ENCODE measurements at places on chromosomes 13 and 19.

DNA sequence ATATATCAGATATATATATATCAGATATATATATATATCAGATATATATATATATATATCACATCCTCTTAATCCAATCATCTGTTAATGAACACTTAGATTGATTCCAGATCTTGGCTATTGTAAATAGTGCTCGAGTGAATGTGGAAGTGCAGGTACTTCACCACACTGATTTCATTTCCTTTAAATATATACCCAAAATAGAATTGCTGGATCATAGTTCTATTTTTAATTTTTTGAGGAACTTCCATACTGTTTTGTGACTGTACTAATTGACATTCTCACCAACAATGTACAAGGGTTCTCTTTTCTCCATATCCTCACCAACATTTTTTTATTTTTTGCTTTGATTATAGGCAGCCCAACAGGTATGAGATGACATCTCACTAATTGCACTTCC lies 277.5 kb downstream of the NHLRC3 start:
- DNase-seq: no peak

DNA sequence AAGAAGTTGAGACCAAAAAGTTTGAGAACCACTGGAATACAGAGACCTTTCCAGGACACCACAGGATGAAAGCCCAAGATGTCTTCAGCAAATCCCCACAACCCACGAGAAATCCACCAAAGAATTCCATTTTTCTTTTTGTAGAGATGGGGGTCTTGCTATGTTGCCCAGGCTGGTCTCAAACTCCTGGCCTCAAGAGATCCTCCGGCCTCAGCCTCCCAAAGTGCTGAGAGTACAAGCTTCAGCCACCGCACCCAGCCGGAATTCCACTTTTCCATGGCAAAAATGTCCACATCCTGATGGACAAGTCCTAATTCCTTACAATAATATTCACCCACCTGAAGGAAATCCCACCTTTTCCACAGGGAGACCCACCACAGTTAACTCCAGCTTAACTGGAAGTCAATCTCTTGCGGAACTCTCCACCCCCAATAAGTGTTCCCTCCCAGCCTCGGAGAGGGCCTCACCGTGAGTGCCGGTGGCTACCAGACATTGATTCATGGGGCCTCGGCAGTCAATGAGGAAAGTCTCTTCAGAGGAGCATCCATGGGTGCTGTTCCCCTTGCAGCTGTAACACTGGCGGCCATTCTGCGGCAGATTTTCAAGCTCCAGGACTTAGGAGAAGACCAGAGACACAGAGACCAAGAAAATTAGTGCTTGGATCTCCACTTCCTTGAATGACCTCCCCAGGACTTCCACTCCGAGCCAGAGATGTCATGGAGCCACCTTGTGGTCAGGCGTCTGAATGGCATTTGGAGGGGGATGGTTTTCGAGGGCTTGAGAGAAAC lies 12.3 kb upstream of the CADM4 start:
- no peak for DNase-seq

DNA sequence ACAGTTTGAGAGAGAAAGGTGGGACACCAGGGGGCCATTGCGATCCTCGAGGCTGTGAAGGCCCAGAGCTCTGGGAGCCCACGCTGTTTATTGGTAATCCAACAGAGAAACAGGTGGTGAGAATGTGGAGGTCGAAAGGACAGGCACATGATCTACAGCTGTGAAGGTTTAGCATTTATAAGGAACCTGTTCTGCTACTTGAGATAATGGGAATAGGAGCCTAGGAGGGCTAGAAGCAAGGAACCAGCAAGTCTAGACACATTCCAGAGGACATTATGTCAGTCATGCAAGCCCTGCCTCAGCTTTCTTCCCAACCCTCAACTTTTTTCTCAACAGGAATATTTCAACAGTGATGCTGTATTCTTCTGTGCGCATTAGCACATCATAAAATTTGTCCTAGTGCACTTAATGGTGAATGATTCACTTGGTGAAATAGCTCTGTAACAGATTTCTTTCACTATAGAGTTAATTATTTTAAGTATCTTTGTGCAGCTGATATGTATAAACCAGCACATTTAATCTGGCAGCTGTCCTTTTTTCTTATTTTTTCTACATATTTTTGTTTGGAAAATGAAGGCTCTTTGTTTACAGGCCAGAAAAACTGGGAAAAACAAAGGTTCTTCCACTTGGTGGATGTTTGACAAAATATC lies 25.4 kb downstream of the ZNF90 start:
- DNase-seq: no peak

- DNase-seq: no peak
Observed at GRCh38 chr19:51036519-51036918, 1.7 kb upstream of the KLK12 start.

GRCh38 chr13:23678795-23679194 lies 108.6 kb downstream of the TNFRSF19 start:
- DNase-seq: no peak

GRCh38 chr13:93080587-93080986 lies 146.0 kb upstream of the GPC6 start:
- no peak for DNase-seq

- DNase-seq: no peak
Observed at GRCh38 chr19:38502410-38503076, 69.1 kb downstream of the RYR1 start.

DNA sequence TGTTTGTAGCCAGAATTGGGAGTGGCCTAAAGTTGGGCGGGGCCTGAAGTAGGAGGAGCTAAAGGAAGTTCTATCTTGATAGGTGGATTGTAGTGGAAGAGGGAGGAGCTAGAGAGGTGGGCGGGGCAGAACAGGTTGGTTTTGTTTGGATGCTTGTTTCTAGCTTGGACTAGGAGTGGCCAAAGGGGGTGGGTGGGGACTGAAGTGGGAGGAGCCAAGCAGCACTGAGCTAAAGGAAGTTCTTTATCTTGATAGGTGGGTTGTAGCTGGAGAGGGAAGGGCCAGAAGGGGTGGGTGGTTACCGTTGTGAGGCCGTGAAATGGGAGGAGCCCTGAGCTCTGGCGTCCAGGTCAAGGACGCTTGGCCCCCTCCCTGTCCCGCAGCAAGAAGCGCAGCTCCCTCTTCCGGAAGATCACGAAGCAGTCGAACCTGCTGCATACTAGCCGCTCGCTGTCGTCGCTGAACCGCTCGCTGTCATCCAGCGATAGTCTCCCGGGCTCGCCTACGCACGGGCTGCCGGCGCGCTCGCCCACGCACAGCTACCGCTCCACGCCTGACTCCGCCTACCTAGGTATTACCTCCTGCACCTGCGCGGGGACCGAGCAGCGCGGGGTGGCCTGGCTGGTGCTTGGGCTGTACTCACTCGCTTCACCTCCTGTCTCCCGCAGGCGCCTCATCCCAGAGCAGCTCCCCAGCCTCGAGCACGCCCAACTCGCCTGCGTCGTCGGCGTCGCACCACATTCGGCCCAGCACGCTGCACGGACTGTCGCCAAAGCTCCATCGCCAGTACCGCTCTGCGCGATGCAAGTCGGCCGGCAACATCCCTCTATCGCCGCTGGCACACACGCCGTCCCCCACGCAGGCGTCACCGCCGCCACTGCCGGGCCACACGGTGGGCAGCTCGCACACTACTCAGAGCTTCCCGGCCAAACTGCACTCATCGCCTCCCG lies 8.0 kb downstream of the DNASE2 start:
- no peak for DNase-seq

DNA sequence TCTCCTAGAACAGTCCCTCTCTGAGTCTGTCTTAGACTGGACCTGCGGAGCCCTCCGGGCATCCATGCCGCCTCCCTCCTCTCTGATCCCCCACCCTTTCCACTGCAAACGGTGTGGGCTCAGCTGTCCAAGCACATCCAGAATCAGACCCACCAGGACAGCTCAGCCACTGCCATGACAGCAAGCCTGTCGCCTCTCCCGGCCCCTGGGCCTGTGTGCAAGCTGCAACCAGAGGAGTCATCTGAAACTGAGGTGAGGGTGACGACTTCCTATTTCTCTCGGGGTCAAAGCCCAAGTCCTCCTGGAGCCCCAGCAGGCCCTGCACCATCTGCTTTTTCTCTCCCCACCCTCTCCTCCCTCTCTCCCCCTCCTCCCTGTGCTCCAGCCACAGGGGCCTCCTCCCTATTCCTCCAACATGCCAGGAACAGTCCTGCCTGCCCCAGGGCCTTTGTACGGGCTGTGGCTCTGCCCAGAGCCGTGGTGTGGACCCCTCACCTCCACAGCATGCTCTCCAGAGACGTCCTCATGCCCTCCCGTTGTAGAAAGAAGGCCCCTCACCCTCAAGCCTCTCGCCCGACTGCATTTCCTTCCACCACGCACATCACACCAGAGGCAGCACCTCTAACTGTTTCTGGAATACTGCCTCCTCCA lies 23.5 kb upstream of the MYDGF start:
- no peak for DNase-seq

DNA sequence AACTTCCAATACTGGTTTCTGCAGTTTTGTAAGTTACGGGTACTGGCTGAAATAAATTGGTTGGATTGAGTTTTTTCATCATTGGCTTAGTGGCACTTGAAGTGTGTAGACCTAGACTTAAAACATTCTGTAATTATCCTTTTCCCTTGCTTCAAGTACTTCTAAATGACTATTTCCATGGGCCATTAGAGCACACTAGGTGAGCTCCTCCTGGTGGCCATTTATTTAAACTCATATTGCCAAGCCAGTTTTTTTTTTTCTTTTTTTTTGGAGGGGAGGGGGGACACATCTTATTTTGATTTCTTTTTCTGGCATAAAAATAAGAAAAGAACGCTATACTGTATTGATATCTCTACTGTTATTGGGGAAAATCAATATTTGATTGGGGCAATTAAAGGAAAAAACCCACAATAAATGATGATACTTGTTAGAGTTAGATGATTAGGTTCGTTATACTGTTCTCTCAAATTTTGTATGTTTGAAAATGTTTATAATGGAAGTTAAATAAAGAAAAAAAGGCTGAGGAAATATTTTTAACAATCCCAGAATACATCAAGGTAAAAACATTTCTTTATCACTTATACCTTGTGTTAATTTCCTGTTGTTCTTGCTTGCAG lies 82.9 kb downstream of the PDS5B start:
- DNase-seq: no peak

- DNase-seq: no peak
Observed at GRCh38 chr19:7475665-7476064, 13.2 kb downstream of the PEX11G start.

GRCh38 chr19:4909156-4909896 lies at the start of gene UHRF1:
TSS of gene UHRF1 (plus strand) at chr19:4909501. CDS start at chr19:4910886, 1,385 bp downstream.
- DNase-seq: no peak

- DNase-seq: no peak
Observed at GRCh38 chr13:79336966-79337365, 69.1 kb downstream of the RBM26 start.

DNA sequence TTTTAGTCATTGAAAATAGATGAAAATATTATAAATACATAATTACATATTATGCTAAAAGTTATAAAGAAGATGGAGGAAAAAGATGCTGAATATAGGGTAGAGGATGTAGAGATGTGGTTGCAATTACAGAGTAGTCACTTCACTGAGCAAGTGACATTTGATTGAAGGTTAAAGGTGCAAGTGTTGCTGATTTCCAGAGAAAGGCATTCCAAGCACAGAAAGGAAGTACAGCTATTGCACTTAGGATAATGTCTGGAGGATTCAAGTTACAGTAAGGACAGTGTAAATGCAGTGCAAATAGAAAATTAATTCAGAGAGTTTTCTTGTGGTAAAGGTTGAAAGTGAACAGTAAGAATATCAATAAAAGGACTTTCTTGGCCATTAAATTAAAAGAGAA lies 1721.8 kb downstream of the PCDH9 start:
- DNase-seq: no peak

GRCh38 chr19:48630296-48631063 lies 6.7 kb downstream of the DBP start:
- DNase-seq: no peak

DNA sequence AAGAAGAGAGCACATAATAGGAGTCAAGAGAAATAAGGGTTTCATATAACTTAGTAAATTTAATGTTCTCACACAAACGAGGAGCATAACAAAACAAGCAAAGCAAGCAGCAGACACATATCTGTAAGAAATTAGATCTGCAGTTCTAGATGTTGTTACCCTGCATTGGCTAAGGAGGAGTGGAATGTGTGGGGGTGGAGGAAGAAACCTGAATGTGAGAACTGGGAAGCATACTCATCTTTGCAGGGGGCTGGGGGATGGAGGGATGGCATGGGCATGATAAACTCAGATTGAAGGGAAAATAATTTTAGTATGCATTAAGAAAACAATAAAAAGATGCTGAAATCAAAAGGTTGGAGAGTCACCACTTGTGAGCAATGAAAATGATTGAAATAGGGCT lies 255.0 kb downstream of the LIG4 start:
- DNase-seq: no peak

DNA sequence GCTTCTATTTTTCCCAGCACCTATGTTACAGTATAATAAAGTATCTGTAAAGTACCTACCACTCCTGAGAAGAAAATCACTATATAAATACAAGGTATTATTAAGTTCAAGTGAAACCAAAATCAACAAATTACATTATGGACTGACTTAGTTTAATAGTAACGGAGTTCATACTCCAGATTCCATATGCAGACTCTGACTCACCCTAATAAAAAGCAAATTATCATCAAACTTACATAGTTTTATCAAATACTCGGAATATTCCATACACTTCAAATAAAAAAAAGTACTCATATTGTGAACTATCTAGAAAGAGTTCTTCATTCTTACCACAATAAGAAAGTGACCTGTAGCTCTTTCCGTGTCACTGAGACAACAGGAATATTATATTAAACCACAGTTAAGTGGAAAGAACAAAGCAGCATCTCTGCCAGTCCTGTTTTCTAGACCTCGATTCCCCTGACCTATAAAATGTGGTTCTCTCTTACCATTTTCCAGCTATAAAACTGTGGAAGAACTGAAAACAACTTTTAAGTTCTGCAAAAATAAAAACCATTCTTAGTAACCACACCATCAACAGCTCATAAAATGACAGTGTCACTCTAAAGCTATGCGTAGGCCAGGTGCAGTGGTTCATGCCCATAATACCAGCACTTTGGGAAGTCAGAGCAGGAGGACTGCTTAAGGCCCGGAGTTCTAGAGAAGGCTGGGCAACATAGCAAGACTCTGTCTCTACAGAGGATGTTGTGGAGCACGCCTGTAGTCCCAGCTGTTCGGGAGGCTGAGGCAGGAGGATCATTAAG lies 42.6 kb downstream of the USP12 start:
- DNase-seq: no peak

DNA sequence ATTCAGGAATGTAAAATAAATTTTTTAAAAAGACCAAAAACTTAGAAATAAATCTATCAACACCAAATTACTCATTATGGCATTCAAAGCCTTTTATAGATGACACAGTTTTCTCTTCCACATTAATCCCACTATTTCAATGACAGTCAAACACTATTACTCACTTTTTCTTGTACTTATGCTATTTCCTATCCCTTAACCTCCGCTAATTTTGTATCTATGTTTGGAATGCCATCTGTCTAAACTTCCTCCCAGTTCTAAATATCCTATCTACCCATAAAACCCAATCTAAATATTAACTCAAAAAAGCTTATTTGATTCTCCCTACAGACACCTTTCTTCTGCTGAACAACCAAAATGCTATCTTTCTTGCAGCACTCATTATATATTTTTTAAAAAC lies 203.5 kb downstream of the ENOX1 start:
- DNase-seq: no peak

GRCh38 chr13:106882246-106882645 lies 314.3 kb upstream of the ARGLU1 start:
- no peak for DNase-seq

All from activated T-cell treated with anti-CD3 and anti-CD28 coated beads for 1 hour (primary cell).